ENCODE measurements at places on chromosomes 3 and 15.

GRCh38 chr3:194237110-194237509, 101.2 kb downstream of the HES1 start:
- no peak for DNase-seq

DNA sequence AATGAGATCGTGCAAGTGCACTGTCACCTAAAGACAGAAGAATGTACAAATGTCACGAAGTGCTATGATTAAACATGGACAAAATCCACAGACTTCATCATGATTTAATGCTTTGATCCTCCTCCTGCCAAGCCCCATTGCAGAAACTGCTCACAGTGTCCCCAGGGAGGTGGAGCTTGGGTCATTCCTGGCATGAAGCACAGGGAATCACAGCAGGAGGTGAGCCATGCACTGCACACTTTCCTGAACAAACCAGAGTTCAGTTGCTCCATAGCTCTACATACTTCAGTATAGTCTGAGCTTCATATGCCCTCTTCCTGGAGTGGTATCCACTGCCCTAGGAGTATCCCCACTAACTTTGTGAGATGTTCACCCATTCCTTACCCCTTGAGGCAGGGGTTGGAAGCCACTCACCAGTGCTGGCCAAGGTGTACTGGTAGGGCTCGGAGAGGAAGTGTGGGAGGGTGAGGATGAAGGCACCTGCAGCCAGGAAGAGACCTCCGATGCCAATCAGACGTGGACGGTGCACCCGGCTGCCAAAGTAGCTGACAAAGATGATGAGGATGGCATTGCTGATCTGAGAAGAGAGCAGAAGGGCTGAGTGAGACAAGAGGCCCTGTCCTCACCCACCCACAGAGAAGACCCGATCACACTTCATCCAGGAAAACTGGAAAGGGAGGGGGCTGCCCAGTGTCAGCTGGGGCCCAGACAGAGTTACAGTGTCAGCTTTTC, 56.3 kb downstream of the SLCO2A1 start:
- DNase-seq: no peak

DNA sequence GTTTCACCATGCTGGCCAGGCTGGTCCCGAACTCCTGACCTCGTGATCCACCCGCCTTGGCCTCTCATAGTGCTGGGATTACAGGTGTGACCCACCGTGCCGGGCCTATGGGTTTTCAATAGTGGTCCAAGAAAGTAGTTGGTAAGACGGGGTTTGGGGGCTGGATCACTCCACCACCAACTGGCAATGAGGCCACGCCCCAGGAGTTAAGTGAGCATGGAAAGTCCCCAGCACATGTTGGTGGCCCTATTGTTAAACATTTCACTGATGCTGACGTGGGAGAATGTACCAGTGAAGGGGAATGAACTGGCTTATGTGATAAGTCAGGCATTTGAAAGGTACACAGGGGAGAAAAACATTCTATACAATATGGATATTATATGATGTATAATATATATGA, 80.4 kb downstream of the CHRD start:
- no peak for DNase-seq

- DNase-seq: no peak
Observed at GRCh38 chr15:64653757-64654156, 121.6 kb downstream of the RBPMS2 start.

DNA sequence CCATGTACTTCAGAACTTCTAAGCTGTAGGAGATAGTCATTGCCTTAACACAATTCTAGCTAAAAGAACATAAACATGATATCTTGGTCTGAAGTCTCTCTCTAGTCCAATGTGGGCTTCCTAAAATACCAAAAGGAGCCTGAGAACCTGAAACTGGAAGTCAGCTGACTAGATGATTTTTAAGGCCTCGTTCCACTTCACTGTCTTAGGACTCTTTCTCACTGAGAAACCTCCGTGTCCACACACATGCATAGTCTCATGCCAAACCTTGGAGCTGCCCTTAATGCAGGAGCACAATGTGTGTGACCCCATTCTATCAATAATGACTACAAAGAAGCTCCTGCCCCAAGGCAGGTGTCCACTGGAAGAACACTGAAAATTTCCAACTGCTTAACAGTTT, 87.7 kb downstream of the ETFA start:
- no peak for DNase-seq

- no peak for DNase-seq
Observed at GRCh38 chr3:128592864-128593263, 57.8 kb downstream of the RPN1 start.

DNA sequence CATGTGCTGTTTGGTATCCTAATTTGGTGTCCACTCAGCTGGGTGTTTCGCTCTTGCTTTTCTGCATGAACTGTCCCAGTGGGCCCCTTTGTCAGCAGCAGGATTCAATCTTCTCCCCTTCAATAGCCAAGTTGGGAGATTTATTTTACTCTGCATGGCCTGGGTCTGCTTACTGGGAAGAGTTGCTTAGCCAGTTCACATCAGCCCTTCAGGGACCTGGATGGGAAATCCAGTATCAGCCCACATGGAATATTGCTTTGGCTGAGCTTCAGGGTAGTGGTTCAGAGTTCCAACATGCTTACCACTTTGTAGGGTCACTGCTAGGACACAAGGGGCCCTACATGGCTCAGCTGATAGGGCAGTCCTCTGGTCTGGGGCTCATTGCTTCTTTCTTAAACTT, 93.0 kb upstream of the BOC start:
- no peak for DNase-seq

- no peak for DNase-seq
Observed at GRCh38 chr3:13425689-13426088, 5.6 kb upstream of the NUP210 start.
